ENCODE measurements at places on chromosomes 5 and 9.

GRCh38 chr9:6757132-6757455 lies 679 bp upstream of the KDM4C start:
- peak; percentile 33 for DNase-seq

DNA sequence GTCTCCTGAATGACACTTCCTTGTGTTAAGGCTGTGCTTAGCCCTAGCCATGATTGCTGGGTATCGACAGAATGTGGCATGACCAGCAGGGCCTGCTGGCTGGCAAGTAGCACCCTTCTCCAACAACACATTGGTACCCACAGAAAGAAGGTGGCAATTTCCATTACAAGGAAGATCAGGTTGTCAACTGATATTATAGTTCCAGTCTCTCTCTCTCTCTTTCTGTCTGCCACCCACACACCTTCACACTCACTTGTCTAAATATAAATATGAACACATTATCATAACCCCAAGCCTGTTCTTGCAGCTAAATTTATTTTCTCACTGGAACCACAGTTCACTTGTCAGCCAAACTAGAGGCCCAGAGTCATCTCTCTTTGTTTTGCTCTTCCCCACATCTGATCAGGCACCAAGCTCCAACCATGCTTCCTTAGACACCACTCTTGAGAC lies 408.1 kb upstream of the PIK3R1 start:
- DNase-seq, result no peak

DNA sequence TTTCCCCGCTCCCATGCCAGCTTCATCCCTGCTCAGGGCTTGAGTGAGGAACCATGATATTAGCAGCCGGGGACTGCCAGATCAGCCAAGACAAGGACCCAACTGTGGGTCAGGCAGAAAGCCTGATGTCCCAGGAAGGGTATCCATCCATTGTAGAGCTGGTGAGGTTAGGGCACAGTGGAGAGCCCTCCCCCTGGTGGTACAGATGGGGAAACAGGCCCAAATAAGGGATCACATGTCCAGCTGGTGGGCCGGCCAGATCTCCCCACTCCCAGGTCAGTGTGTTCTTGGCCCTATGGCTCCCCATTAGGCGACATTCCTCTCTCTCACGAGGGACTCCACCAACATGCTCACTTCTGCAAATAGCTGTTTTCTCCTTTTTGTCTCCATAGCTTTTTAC lies 9.0 kb downstream of the CDX1 start:
- no peak for DNase-seq

GRCh38 chr5:73867345-73868335 lies 241.6 kb downstream of the ARHGEF28 start:
- DNase-seq, result no peak

DNA sequence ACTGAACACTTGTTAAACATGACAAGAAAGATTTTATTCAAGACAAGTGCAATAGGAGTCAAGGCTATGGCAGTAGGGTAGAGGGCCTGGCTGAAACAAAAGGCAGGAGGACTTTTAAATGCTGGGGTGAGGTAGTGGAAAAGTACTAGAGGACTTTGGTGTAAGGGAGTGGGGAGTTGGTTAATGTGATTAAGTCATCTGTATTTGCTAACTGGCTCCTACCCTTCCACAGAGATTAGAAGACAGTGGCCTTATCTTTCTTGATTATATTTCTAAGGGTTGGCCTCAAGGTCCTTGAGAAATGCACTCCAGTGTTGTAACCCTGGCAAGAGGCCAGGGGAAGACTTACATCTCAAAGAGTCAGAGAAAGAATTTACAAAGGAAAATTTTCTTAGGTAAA lies 160.2 kb upstream of the FTMT start:
- peak; percentile 56 for DNase-seq

- no peak for DNase-seq
Observed at GRCh38 chr5:56039985-56040384, 45.2 kb upstream of the IL6ST start.

GRCh38 chr9:347667-348292 lies 133.1 kb downstream of the DOCK8 start:
- no peak for DNase-seq

DNA sequence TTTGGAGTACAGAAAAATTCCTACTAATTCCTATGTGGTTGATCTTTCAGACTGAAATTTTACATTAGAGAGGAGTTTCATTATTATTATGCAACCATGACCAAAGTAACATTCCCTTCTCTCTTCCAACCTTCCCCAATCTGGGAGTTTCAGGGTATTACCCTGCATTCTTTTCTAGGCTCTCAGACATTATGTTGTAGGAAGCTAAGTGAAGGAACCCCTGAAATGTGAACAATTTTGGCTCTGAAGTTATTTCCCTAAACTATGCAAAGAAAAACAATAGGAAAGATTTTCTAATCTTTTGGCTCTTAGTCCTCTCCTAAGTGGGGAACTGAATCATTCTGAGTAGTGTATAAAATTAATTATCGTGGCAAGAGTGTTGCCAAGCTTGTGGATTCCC lies 63.3 kb upstream of the ZFAND5 start:
- no peak for DNase-seq
